ENCODE measurements at places on chromosomes 12 and 14.

- no peak for DNase-seq
These were observed 52.1 kb downstream of the KICS2 start for GRCh38 chr12:64170024-64170423.

DNA sequence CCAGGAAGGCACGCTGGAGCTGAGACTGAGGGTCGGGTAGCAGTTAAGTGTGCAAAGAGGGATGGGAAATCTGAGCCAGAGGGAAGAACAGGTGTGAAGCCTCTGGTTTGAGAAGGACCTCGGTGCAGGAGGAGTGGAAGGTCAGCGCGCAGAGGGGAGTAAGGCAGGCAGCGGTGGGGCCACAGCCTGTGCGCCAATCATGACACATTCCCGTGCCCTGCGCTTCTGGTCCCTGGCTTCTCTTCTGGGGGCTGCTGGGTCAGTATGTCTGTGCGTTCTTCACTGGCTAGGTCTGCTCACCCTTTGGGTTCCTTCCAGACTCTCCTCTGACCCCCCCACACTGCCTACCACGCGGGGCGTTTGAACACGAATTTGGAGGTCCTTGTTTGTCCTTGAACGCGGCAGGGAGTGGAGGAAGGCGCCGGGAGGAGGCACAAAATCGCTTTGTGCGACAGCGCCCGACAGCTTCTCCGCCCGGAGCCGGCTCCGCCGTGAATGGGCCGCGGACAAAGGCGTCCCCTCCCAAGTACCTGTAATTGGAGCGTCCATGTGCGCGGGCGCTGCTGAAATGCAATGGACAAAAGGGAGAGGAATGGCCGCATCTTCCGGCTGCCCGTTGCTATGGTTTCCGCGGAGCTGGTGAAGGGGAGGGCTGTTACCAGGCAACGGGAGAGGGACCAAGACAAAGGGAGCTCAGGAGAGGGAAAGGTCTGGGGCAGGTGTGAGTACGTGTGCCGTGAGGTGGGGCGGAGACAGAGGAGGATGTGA lies 207.2 kb upstream of the SRRM4 start:
- DNase-seq, result no peak

GRCh38 chr12:124018539-124018938 lies 45.5 kb downstream of the ZNF664 start:
- no peak for DNase-seq

- DNase-seq, result no peak
These were observed 27.2 kb upstream of the PPP2R5C start for GRCh38 chr14:101734246-101734847.

DNA sequence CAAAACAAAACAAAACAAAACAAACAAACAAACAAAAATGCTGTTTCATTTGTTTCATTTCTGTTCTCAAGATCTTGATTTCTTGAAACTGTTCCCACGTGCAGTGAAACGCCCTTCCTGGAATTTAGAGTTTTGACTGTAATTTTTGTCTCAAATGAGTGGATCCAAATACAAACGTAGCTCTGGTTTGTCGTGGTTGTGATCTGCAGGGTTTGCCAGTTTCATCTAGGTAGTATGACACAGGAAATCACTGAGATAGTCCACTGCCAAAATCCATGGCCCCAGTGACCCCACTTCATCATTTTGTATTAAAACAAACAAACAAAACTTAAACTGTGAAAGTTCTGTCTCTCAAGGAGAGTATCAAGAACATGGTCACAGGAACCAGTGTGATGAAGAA lies 838.6 kb downstream of the BCL11B start:
- DNase-seq, result no peak

GRCh38 chr12:86660488-86661147 lies 404.4 kb upstream of the MGAT4C start:
- DNase-seq, result no peak

DNA sequence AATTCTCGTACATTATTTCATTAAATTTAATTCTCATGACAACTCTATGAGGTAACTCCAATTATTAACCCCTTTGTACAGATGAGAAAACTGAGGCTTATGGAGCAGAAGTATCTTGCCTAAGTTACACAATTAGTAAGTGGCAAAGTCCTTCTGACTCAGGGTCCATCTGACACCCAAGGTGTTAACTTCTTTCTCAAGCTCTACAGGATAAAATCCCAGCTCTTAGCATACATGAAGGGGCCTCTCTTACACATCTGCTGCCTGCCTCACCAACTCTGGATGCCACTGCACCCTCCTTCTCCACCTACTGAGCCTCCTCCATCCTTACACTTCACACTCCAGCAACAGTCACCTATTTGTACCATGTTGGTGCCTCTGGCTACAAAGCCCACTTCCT lies 4.3 kb upstream of the KRT72 start:
- DNase-seq, result no peak

DNA sequence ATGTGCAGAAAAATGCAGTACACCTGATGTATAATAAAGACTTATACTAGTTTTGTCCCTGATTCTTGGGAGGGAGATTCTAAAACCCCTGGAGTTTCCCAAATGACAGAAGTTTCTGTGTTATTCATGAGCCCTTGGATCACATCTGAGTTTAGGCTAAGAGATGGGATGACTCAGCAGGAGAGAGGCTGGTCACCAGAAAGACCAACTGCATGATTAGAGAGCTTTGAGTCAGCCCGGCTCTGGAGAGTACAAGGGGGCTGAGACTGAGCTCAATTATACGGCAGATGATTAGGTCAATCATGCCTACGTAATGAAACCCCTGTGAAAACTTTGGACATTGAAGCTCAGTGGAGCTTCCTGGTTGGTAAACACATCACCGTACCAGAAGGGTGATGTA lies 174.2 kb downstream of the SSPN start:
- DNase-seq, result no peak

DNA sequence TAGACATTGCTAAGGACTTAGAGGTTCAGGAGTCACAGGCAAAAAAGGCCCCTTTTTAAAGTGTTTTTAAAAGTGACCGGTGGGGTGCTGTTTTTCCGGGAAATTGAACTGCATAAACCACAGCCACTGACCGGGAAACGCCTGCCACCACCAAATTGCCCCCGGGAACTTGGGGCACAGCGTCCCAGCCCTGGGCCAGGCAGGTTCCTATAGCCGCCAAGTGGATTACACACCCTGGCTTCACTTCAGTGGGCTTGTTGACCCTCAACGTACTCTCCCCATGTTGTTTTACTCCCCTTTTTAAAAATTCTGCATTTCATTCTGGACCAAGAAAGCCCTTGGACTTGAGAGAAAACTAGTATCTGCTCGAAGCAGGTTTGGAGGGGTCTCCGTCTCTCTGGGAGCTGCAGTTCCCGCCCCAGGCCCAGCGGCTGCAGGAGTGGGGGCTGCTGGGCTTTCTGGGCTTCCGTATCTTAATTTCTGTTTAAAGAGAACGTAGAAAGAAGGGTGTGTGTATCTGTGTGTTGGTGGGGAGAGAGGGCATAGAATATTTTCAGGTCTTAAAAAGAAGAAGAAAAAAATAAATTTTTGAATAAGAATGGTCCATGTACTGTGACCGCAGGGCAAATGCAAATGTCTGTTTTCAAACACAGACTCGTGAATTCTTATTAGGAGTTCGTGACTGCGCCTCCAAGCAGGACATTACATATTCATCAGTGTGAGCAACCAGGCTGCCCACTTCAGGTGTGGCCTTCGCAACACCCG lies 82.9 kb downstream of the PAPOLA start:
- DNase-seq, result no peak

DNA sequence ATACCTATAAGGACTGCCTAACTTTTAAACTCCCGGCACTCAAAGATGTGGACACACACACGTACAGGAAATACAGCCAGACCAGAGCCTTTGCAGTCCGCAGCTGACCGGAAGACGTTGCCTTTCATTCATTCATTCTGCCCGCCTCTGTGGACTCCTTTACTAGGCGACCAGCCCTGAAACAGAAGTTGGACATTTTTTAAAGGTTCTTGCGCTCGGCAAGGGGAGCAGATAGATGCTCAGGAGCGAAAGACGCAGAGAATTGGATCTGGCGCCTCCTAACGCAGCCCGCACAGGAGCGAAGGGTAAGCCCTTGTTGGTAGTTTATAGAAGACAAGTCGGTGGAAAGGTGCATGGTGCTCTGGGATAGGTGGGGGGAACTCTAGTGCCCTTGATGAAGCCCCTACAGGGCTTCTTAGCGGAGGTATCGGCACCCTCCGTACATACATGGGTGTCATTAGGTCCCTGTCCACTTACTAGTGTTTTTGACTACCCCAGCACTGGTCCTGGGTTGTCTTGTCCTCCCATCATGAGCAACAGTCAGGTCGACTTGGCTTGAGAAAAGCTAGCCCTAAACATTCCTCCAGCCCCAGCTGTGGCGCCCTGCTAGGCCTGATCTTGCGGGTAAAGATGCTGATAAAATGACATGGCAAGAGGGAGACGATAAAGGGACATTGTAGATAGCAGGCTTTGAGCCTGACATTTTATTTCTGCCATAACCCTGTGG lies at the start of gene KDM2B:
KDM2B (minus strand) TSS at position 65 of the 727 bp plus-strand sequence. CDS start 112 bp downstream, outside the sequence.
- no peak for DNase-seq

Data from activated naive CD8-positive, alpha-beta T cell treated with anti-CD3 and anti-CD28 coated beads, Interleukin-2, amount 50 U/mL, for 24 hours (primary cell).